Cerebellar nuclear complex (tissue), 1 donor: ENCODE measurements at places on chromosomes 5 and 9.
A peak's percentile ranks its signal among the peaks of the same experiment; 100 is the strongest.

DNA sequence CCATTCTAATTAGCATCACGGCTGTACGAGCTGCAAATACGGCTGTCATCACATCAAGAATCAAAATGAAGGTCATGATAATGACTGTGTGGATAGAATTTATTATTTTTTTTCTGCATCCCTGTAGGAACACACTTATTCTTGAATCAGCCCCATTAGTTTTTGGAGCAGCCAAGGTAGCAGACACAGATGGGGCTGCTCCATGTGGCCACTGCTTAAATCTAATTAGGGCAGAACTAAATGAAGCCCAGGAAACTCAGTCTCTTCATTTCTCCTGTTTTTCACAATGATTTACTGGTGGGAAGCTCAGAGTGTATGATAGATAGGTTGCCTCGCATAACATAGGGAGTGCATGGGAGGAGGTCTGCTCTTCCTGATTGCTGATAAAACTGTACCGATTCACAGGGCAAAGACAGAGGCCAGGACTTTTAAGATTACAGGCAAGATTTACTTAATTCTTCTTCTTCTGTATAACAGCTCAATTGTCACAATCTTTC, 275.5 kb downstream of the GLIS3 start:
- DNase-seq = no peak

- DNase-seq = no peak
Measured at GRCh38 chr9:14437354-14438231, 123.7 kb upstream of the NFIB start.

- peak; percentile 52 for DNase-seq
Measured at GRCh38 chr9:35489313-35490154, at the start of gene RUSC2. Gene RUSC2 (plus strand): TSS chr9:35490111. CDS start chr9:35546522, 56,411 bp downstream.

GRCh38 chr5:67358186-67358585, 161.6 kb upstream of the CD180 start:
- DNase-seq = no peak

- no peak for DNase-seq
Measured at GRCh38 chr5:156850206-156850751, at the start of gene PPP1R2B. Gene PPP1R2B (plus strand): TSS chr5:156850295. CDS start chr5:156850563, 268 bp downstream.

GRCh38 chr9:38622288-38622674, 1.9 kb upstream of the ANKRD18A start:
- no peak for DNase-seq

DNA sequence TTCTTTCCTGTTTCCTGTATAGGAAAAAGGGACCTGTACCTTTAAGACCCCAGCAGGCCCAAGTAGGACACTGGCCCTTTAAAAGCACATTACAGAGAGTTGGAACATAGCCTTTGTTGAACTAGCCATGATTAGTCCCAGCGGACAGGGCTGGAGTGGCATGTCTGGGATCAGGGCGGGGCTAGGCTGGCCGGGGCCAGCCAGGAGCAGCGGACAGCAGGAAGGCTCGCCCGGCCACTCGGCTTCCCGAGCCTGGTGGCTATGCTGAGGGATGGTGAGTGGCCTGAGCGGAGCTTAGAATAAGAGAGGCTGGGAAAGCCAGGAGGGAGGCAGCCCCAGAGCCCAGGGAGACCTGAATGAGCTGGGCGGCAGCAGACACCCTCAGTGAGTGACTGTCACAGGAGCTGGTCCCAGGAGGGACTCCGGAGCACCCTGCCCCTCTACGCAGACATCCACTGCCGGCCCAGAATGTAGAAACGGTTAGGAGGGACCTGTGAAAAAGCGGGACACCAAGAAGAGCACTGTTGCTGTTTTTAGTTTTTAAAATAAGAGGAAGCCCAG, 92.1 kb downstream of the DAB2IP start:
- DNase-seq = peak; percentile 75

DNA sequence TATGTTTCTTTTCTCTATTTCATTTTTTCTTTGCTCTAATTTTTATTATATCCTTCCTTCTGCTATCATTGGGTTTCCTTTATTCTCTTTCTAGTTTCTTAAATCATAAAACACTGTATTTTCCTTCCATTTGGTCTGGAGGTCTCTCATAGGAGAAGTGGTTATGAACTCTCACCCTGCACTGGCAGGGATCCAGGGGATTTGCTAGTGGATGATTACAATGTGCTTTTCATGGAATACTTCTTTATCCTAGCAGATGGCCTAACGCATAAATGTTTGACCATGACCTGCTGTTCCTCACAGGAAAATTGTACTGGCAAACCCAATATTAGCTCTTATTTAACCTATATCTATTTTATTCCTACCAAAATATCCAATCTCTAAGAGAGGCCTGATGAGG, 31.5 kb upstream of the SGCD start:
- DNase-seq = no peak

GRCh38 chr9:72134801-72135200, 14.4 kb upstream of the GDA start:
- no peak for DNase-seq

GRCh38 chr5:100802208-100802607, 100.9 kb downstream of the ST8SIA4 start:
- no peak for DNase-seq

DNA sequence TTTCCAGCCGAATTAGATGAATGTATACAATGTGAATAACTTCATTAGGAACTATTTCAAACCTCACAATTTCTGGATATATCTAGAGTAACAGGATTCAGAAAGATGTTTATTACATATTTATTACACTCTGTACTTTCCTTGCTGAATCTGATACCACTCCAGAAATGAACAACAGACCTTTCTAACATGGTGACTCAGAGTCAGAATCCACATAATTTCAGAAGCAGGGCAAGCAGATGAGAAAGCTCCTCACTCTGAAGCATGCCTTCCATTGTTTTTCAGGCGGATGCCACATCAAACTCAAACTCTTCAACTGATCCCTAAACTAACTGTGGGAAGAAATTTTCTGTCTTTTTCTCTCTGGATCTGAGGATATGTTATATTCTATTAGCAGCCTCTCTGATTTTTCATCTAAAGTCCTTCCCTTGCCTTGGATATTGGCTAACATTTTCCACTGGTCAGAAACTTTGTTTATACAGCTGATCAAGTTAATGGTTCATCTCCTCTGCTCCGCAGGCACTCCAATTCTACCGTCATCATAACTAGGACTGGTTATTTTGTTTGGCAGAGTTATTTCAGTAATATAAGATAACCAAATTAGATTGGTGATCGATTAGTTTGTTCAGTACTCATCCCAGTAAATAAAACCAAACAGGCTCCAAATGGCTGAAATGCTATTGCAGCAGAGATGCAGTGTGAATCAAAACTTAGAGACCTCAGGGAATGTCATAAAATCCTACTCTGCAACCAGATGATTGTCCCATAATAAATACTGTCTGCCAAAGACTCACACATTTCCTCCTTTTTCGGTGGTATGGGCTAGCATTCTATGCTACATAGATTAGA, 556.0 kb downstream of the EBF1 start:
- DNase-seq = no peak

GRCh38 chr5:92952243-92952642, 628.8 kb downstream of the NR2F1-AS1 start:
- DNase-seq = no peak

DNA sequence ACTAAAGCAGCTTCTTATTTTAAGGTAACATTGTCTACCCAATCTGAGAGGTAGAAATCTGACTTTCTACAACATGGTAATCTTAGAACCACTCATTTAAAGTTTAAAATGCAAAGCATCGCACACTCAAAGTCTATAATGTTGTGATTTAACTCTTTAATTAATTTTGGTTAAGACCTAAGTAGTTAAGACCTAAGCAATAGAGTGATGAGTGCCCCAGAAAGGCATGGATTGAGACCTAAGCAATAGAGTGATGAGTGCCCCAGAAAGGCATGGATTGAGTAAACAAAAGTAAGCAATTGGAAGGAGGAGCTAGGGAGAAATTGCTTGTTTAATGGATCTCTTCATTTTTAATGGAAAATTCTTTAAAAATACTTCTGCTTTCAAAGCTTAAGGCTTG, 86.8 kb downstream of the NLN start:
- DNase-seq = no peak

DNA sequence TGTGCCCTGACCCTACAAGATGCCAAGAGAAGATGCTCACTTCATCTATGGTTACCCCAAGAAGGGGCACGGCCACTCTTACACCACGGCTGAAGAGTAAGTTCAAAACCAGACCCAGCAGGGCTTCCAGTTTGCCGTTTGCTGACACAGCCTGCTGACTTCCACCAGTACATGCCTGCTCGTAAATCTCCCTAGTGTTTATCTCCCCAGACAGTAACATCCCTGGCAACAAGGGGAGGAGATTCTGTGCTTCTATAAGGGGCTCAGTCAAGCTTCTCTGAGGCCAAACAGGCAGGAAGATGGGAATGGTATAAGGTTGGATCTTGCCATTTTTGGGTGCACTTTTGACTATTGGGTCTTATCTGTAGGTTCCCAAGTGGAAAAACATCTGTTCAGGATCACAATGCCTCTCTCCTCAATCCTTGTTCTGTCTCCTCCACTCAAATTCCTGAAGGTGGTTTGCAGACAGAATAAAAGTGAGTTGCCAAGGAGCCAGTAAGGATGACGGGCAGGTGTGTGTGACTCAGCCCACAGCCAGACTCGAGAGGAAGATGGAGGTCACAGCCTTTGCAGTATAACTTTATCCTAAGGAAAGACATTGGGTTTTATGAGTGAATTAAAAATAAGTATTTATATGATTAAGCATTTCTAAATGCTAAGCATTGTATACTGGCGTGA, 1.9 kb downstream of the MLANA start:
- no peak for DNase-seq

DNA sequence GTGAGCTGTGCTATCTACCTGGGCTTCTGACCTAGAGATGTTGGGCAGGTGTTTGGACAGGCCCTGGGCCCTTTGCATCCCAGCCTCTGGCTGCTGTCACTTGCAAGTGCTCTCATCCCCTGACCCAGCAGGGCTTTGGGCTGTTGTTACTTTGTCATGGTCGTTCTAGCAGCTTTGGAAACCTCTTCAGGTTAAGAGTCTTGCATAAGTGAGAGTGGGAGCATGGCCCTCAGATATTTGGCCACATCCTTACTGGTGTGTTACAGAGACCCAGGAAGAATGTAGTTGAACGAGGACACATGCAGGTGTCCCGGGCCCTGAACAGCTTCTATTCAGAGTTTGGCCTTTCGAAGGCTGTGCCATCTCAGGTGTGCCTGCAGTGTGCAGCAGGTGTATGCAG, 4.5 kb downstream of the TENT4A start:
- no peak for DNase-seq

DNA sequence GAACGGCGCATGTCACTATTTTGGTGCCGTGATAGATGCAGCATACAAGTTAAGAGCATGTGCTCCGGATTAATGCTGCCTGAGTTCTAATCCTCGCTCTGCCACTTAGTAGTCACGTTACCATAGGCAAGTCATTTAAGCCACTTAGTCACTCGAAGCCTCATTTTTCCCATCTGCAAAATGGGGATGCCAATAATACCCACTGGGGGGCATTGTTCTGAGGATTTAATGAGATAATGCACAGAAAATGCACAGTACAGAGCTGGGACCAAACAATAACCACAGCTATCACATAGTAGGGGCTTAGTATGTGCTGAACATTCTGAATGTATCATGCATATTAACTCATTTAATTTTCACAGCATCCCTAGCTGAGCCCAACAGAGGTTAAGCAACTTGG, 9.1 kb downstream of the NIPAL4 start:
- DNase-seq = no peak

GRCh38 chr5:147481874-147482705, 27.8 kb downstream of the DPYSL3 start:
- no peak for DNase-seq

GRCh38 chr9:127185931-127186781, 63.7 kb upstream of the ANGPTL2 start:
- no peak for DNase-seq

DNA sequence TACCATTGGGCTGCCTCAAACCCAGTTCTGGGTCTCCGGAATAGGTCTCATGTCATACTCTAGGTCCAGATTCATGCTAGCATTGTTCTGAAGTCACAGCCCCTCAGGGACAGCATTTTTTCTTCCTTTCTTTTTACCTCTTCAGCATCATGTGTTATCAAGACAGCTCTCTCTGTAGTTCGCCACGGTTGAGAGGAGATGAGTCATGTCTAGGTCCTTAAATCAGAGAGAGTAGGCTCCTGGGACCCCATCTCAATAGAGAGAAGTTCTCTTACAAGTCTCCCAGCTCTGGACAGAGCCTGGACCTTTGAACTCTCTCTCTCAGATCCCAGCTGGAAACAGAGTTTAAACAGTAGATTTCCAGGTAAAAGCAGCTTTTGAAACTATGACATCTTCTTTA, 332.4 kb upstream of the CD180 start:
- DNase-seq = no peak

GRCh38 chr5:102545175-102545574, 46.4 kb upstream of the SLCO6A1 start:
- no peak for DNase-seq

DNA sequence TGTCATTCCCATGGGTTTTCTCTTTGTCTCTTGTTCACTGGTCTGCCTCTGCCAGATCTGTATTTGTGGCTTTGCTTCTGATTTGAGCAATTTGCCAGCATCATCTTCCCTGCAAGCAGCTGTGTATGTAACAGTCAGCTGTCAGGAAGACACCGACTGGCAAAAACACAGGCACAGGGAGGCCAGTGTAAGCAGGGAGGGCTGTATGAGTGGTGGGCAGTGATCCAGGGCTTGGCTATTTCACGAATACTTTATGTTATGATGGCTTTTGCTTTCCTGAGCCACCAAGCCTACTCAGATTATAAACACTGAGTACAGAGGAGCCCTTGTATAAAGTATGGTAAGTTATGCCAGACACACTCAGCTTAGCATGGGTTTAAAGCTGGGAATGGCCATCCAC, 11.6 kb downstream of the BNIP1 start:
- no peak for DNase-seq

DNA sequence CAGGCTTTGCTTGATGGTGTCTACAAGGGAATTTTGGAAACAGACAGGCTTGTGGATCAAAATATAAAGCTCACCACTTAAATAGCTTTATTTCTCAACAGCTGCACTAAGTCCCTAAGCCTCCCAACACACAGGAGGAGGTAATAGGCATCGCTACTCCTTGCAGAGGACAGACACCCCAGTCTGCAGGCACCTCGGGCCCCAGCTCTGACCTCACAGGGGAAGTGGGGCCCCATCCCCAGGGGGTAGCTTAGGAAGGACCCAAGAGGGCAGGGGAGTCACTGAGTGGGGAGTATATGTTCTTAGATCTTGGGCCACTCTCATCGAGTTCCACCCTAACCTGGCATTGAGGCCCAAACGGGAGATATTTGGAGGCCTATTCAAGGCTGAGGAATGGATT, 66.7 kb upstream of the XPA start:
- DNase-seq = no peak

GRCh38 chr5:97568382-97568781, 385.3 kb upstream of the RIOK2 start:
- DNase-seq = no peak

DNA sequence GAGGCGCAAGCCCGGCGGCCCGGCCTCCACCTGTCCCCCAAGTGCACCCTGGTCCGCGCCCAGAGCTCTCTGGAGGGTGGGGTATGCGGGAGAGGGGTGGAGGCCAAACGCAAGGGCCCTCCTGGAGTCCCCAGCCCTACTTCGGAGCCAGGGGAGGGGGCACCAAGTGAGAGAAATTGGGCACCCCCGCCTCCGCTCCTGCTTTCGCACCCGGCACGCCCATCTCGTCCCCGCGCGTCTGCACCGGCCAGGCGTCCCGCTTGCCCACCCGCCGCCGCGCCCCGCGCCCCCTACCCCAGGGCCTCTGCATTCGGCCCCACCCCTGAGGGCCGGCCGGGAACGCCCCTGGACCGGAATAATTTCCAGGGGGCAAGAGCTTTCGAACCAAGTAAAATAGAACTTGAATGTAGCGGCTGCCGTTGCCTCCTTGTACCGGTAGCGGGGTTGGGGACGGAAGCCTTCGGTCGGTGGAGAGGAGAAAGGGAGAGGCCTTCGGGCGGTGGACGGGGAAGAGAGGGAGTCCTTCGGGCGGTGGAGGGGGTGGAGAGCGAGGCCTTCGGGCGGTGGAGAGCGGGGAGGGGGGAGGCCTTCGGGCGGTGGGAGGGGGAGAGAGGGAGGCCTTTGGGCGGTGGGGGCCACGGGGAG, 694 bp upstream of the PHPT1 start:
- DNase-seq = no peak
